ENCODE measurements at places on chromosomes 5 and 9.

DNA sequence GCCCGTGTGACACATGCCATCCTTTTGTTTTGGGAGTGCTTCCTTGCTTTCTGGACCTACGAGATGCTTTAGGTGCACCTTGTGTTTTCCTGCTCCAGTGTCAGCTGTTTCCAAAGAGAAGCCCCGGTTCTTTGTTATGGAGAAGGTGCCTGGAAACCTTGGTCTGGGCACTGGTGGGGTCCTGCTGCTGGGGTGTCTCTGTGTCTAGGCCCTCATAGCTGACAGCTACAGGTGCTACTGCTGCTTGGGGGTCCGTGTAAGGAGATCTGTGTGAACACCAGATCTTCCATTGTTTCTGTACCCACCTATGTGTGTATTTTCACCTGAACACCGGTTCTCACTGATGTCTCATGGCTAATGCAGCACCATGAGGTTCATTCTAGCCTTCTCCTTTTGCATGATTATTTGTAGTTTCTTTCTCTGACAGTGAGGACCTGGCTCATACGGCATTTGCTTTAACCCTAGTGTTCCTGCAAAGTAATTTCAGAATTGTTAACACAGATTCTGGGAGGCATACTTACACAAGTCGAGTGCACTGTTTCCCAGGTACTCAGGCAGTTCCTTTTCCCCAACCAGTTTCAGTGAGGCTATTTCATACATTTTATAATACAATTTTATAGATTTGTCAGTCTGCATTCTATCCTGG, 13.2 kb upstream of the FAM120AOS start:
- no peak for DNase-seq

- no peak for DNase-seq
These were observed 345.3 kb upstream of the CD180 start for GRCh38 chr5:67541875-67542274.

- DNase-seq = no peak
These were observed 85.0 kb downstream of the PRRT1B start for GRCh38 chr9:131630205-131630831.

DNA sequence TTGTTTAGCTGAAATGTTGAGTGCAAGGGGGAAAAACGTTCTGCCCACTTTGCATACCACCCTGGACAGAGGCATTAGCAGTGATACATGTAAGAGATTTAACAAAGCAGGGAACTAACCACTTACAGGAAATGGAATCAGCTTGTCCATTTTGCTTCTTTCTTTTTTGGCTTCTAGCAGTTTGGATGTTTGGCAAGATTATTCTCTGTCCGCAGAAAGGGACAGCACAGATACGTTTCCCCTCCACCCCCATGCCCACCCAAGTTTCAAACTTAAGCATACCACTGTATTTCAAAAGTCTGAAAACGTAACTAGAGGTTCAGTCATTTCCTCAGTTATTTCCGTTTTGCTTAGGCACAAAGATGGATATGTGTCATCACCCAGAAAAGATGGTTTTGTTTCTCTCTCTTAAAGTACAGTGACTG, 118.4 kb downstream of the GDNF start:
- DNase-seq = no peak

GRCh38 chr5:124790895-124791732, 44.7 kb upstream of the ZNF608 start:
- DNase-seq = no peak

GRCh38 chr9:134205672-134206310, 41.4 kb upstream of the RNU6ATAC start:
- no peak for DNase-seq

DNA sequence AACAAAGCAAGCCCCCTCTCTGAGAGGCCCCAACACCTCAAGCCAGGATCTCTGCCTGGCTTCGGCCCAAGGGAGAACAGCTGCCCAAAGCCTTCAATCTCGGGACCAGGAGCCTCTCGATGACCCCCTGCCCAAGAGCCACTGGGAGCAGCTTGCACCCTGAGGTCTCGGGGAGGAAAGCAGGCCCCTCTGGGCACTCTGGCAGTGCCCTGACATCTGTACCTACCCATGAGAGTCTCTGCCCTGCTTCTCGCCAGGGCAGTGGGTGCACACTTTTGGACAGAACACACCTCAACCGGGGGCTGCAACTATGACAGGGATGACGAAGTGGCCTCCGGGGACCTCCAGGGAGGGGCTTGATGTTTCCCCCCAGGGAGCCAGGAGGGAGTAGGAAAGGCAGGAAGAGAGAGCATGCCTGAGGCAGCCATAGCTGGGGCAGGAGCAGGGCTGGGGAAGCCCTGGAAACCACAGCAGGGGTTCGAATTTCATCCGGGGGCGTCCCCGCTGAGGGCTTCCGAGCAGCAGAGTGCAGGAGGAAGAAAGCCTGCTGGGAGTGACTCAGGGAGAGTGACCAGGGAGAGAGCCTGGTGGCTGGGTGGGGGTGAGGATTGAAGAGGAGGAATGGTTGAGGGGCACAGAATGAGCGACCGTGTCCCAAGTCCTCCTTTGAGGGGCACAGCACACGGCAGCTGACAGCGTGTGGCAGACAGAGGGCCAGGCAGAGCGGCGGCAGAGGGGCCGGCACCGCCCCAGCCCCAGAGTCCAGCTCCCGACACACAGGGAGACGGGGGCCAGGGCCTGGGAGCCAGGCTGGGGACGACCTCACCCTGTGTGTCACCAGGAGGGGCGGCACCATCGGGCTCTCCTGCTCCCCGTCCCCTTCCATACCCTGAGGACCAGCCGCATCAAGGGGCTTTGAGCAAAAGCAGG, 1.8 kb downstream of the LPCAT1 start:
- no peak for DNase-seq

GRCh38 chr9:4126184-4126865, 173.5 kb downstream of the GLIS3 start:
- no peak for DNase-seq

DNA sequence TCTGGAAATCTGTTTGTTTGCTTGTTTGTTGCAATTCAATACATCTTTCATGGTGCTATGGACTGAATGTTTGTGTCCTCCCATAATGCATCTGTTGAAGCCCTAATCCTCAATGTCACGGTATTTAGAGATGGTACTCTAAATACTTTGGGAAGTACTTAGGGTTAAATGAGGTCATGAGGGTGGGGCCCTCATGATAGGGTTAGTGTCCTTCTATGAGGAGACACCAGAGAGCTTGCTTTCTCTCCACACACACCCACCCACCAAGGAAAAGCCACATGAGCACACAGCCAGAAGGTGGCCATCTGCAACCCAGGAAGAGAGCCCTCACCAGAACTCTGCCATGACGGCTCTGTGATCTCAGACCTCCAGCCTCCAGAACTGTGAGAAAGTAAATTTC, 32.7 kb downstream of the DMGDH start:
- DNase-seq = no peak

DNA sequence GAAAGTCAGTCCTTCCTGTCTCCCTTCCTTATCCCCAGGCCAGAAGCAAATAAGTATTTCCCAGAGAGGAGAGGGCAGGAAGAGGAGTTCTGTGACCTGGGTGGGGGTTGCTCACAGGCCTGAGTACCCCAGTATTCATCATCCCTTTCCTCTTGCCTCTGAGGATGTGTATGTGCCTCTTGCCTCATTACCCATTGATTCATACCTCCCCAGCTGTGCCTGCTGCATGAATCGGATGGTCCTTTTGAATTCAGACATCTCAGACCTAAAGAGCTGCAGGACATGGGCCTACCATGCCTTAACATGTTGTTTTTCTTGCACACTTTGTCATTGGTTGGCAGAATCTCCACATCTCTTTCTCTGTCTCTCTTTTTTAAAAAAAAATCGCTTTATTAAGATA, 112.8 kb upstream of the SHB start:
- no peak for DNase-seq

GRCh38 chr5:58411372-58411771, 48.5 kb downstream of the PLK2 start:
- DNase-seq = no peak

DNA sequence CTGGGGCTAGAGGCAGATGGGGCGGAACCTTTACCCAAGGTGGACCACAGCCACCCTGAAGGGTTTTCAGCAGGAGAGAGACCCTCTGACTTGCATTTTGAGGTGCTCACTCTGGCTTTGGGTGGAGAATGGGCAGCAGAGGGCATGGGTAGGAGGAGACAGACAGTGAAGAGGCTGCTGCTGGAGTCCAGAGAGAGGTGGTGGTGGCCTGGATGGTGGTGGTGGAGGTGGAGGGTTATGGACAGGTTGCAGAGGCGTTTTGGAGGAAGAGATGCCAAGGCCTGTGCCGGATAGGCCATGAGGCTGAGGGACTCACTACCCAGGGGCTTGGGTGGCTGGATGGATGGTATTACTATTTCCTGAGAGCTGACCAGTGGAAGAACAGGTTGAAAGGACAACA, 46.1 kb upstream of the CDKN2AIPNL start:
- DNase-seq = no peak

GRCh38 chr5:32325062-32325461, 12.3 kb upstream of the MTMR12 start:
- DNase-seq = no peak

GRCh38 chr9:76652894-76653293, 111.3 kb upstream of the PCA3 start:
- DNase-seq = no peak

Measured in NCI-H460 (cell line).